ENCODE measurements at places on chromosomes 3 and 15. TPM values are rescaled to one million over a fixed set of nuclear protein-coding genes. Genes with fewer than 3 reads are reported as not detected.

DNA sequence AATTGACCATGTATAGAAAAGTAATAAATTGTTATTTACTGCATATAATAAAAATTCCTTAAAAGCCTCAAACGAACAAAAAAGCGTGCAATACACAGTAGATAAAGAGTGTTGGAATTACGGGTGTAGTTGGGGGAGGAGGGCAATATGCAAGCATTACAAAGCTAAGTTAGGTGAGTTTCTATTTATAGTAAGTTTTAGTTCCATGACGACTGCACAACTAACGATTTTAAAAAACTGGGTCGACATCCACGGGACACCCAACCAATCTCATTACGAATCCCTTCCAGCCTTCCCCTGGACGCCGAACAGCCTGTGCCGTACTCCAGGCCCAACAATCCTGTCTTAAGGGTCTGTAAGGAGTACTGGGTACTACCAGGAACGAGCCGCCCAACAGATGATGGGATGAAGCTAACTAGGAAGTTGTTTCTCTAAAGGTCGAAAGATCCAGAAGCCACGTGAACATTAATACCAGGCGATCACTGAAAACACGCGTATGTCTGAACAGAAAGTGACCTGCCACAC is 677 bp downstream of the POLQ start:
- ATAC-seq: no peak

- peak; percentile 30 for ATAC-seq
Measured at GRCh38 chr3:14539742-14540491, at the start of gene GRIP2. GRIP2 (minus strand) TSS chr3:14540342; CDS start chr3:14540308, 34 bp downstream.

DNA sequence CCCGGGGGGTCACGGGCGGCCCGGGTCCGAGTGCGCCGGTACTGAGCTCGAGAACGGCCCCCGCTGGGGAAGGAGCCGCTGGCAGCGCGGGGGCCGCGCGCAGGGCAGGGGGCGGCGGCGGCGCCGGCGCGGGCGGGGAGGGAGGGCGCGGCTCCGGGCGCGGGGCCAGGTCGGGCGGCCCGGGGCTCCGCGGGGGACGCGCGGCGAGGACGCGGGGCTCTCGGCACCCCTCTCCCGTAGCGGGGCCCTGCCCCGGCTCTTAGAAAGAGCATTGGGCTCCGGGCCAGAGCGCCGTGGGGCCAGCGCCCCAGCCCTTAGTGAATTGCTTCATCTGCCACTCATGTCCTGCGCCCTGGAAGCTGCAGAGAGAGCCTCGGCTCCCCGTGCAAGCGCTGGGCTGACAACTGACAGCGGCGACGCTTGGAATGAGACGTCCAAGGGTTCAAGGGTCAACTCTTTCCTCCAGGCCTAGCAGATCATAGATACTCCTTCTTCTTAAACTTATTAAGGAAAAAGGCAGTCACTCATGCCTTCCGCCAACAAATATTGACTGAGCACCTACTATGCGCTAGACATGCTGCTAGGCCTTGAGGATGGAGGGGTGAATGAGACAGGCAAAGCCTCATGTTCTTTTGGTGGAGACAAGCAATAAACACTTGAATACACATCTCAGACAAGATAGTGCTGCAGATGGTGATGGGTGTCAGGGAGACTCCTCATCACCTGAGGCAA is 140.8 kb downstream of the SMAD6 start:
- peak; percentile 67 for ATAC-seq

DNA sequence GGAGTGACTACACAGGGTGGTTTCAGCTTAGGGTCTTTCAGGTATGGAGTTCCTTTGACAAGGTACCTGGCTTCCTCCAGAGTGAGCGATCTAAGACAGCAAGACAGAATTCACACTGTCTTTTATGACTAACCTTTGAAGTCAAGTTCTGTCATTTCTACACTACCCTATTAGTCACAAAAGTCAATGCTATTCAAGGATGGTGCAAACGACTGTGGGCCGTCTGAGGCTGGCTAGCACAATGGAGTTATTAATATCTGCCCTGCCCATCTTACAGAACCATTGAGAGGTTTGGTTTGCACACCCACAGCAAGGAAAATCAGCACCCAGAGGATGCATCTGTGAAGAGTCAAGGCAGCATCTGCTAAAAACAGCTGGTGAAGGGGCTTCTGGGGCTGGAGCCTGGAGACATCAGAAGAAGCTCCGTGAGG is 62.9 kb upstream of the XCR1 start:
- ATAC-seq: no peak

DNA sequence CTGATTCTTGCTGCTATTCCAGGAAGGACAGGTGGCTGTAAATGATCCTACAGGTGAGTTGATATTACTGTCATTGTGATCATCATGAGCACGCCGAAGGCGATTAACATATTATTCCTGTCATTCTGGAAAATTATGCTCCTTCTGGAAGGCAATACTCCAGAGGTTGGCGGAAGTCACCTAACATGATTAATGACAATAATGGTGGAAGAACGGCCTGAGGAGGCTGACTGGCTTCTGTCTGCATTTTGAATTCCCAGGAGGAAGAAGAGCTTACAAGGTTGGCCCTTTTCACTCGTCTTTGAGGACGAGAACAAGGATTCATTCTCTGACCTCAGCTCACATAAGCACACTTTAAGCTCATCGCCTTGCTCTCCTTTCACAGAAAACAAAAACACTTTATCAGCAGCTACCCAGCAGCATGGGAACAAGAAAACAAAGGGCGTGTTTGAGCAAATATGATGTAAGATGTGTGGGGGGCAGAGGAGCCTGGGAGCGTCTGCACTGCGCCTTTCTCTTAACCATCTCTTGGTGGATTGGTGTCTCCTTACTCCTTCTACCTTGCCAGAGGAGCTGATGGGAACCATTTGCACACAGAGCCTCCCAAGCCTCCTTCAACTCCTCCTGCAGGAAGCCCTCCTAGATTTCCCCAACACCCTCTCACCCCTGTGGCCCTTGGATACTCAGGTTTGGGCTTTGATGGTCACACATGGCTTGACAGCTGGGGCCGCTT is 23.0 kb downstream of the ACSBG1 start:
- no peak for ATAC-seq

DNA sequence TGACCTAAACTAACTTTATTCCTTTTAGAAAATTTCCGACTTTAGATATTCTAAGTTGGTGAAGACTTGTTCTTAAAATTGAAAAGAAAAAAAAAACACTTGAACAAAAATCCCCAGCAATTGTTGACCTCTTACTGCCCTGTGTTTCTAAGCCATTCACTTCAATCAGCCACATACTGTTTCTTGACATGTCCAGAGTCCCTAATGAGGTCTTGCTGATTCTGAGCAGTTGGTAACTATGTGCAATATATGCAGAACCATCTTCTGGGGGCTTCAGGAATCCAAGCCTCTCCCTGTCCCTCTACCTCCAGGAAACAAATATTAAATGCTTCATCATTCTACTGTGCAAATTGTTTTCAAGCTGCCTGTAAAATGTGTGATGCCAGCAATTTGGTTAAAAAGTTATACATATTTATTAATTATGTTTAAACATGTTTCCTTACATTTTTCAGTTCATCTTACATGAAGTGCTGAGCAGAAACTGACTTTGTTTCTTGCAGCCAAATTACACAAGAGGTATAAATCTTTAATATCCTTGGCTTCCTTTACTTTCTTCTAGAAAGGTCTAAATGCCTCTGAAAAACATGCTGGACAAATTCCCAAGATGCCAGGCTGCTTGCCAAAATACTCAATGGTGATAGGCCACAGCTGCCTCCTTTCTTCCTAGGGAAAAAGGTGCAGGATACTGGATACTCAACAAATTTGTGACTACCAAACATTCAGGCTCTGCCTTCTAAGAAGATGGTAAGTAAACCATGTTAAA is 19.8 kb upstream of the GYG1 start:
- ATAC-seq: peak; percentile 39

- ATAC-seq: no peak
Measured at GRCh38 chr15:25239471-25240345, 199.1 kb downstream of the UBE3A start.

GRCh38 chr15:89335298-89336041 is 846 bp upstream of the POLG start:
- no peak for ATAC-seq

- ATAC-seq: no peak
Measured at GRCh38 chr3:73498764-73499622, 125.7 kb downstream of the PDZRN3 start.

GRCh38 chr3:43869491-43869890 is 178.8 kb downstream of the ABHD5 start:
- no peak for ATAC-seq

Gene GABRR3
- 0.13 TPM for total RNA-seq

Gene GOLGA8N
- total RNA-seq: 7.2 TPM

Gene CACNA2D2
- total RNA-seq: 7.7 TPM

DNA sequence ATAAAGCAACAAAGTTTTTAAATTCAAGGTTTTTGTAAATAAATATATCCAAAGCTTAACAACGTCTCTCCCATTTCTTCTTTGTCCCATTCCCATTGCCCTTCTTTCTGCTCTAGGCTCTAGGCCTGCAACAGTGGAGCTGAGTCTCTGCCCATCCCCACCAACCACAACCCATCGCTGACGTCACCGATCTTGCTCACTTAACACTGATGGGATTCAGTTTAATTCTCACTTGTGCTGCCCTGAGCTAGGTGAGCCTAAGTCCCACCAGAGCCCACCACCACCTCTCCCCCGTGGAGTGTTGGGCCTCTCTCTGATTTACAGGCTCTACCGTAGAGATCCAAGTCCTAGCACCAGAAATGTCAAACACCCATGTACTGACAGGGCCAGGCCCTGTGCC is 61.3 kb upstream of the RAB6B start:
- no peak for ATAC-seq

DNA sequence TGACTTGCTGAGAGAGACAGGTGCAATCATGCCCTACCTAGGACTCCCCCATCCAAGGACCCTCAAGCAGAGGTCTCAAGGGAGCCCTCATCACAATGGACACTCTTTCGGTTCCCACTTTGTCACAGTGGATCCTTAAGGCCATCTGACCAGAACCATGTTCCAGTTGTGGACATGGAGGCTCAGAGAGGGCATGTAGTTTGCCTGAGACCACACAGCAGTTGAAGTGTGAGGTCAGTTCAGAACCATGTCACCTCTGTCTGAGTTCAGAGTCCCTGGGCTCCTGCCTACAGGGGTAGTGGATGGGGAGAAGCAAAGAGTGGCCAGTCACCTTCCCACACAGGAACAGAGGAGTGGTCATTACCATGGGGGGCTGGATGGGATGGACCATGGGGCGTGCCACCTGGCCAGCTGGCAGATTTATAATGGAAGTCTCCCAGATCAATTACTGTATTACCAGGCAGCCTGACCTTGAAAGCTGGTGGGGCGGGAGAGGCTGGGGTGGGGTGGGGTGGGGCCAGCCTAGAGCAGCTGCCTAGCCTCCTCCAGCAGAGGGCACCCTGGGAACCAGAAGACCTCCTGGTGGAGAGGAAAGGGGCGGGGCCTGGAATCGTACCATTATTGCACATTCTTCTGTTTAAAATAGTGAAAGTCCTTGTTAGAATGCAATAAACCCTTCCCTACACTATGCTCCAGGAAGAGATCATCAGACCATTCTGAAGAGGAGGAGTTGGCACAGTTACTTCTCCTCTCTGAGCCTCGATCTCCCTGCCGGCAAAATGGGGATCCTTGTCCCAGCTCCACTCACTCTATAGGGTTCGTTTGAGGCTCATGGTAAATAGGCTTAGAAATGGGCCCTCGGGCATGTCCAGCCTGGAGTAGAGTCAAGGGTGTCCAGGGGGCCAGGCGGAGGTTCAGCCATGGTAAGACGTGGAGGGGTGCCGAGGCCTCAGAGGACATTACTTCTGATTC is 26.9 kb upstream of the LINGO1 start:
- no peak for ATAC-seq

GRCh38 chr3:106534206-106534605 is 665.4 kb upstream of the CBLB start:
- ATAC-seq: no peak

GRCh38 chr3:13644341-13645117 is 95.6 kb downstream of the FBLN2 start:
- ATAC-seq: no peak

- ATAC-seq: no peak
Measured at GRCh38 chr3:17030956-17031652, 146.3 kb downstream of the PLCL2 start.

Gene LIPC
- 0.47 TPM for total RNA-seq

Gene PDE12
- 8.1 TPM for total RNA-seq

DNA sequence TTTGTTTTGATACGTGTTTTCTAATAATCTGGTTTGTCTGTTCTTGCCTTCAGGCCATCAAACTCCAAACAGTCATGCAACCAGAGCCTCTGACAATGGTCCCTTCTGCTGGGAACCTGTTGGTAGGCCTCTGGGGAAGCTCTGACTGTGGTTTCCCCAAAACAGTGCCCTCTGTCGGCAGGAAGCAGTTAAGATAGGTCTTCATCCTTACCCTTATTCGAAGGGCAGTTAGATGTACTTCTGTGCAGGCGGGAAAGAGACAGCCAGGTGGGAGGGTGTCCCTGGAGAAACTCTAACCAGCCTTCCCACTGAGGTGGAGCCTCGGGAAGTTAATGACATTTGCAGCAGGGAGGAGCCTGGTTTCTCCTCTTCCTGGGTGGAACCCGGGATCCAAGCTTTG is 81.6 kb upstream of the CHMP2B start:
- no peak for ATAC-seq

- no peak for ATAC-seq
Measured at GRCh38 chr15:70503798-70504298, 259.5 kb downstream of the UACA start.

DNA sequence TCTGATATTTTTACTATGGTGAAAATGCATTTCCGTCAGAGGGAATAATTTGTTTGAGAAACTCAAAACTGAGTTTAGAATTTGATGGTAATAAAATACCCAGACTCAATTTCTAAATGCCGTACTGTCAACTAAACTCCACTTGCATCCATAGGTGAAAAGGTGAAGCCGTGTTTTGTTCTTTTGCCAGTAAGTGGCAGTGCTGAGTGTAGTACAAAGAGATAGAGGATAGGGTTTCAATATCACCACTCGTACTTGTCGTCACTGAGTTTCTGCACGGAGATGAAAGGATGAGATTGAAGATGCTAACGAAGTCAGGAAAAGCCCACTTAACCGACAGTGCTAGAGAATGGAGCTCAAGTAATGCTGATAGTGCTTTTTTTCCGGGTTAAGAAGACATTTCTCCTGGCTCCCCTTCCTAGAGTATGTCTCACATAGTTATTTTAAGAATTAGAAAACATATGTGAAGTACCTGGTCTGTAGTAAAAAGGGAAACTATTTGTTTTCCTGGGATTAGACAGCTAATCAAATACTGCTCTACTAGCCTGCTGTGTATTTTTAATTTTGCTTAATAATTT is 345.1 kb downstream of the IL5RA start:
- peak; percentile 60 for ATAC-seq

DNA sequence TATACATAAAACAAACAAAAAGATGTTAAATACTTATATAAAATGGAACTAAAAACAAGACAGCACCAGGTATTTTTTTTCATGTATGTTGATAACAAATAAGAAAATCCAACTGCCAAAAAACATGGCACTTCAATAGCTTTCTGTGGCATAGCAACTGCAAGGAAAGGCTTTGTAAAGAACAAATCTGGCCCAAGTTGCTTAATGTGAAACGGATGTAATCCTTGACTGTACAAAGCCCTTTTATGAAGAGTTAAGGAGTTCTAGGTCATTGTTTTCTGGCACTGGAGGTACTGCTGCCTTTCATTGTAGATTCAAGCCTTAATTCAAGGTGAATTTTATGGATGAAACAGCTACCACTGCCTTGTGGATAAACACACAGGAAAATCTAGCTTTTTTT is 68.8 kb upstream of the SLC12A8 start:
- no peak for ATAC-seq

Data from motor neuron (in vitro differentiated cells).